Kidney tubule cell (primary cell): ENCODE measurements at places on chromosomes 13 and 19.

- peak; percentile 85 for DNase-seq
Observed at GRCh38 chr19:36973021-36973843, 57.1 kb downstream of the ZNF568 start.

DNA sequence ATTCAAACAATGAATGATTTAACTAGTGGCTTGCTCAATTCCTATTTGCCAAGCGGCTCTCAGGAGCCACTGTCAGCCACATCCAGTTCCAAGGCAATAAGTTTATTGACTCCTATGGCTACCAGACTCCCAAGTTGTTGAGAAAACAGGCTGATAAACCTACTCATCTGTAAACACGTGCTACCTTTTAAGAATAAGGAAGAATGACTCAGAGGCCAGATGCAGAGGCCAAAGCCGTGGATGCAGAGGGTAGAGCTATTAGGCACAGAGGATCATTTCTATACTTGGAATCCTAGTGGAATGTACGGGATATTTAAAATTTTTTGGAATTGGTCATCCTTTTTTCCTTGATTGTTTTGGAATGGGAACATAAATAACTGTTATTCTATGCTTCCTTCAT is 1921.1 kb downstream of the OLFM4 start:
- no peak for DNase-seq

- DNase-seq: peak; percentile 57
Observed at GRCh38 chr19:23817519-23817918, 58.8 kb upstream of the ZNF681 start.

DNA sequence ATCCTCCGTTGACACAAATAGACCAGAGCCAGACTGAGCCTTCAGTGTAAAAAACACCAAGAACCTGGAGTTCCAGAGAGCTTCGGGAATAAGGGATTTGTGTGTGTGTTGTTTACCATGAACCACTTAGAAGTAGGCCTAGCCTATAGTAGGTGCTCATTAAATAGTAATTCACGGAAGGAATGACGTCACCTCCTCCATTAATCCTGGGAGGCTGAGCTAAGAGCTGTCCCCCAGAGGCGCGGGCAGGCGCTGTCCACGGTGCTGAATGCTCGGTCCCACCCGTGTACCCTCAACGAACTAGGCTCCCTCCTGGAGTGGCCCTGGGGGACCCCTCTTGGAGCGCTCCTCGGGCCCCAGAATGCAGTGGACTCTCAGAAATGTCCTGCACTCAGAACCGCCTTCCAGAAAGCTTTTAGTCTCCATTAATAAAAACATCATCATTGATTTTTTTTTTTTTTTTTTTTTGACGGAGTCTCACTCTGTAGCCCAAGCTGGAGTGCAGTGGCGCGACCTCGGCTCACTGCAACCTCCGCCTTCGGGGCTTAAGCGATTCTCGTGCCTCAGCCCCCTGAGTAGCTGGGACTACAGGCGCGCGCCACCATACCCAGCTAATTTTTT is 6.5 kb downstream of the UNC13A start:
- peak; percentile 21 for DNase-seq

DNA sequence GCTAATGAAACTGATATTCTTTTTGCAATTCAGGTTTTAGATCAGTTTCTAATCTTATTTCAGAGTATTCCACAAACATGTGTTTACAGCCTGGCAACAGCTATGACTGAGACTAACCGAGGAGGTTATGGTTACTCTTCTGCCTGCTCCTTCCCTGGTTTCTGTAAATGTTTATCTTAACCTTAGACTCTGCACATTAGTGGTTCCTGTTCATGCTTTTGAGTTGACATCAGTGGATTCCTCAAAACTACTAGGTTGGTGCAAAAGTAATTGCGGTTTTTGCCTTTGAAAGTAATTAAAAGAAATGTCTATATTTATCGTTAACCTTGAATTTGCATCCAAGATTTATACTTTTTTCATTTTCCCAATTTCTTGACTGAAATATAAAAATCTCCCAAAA is 237.0 kb upstream of the TSHZ3 start:
- peak; percentile 46 for DNase-seq

GRCh38 chr13:98485561-98485960 is 91.3 kb downstream of the STK24 start:
- no peak for DNase-seq

DNA sequence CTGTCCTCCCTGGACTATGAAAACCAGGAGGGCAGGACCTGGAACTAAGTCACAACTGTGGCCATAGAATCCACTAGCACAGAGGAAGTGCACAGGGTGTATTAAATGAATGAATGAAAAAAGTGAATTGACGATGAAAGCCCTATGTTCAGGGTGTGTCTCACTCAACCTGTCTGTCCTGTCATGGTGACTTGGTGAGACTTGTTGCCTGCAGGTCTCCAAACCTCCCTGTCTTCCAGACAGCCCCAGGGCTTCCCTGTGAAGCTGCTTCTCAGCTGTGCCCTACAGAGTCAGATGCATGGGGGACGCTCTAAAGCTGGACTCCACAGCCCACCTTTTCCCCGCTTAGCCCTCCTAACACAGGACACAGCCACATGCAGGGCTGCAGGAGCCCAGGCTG is 4.8 kb upstream of the IGFL1 start:
- DNase-seq: no peak

GRCh38 chr19:43700395-43701000 is 15.4 kb upstream of the IRGC start:
- no peak for DNase-seq

- no peak for DNase-seq
Observed at GRCh38 chr13:21018220-21018619, 43.2 kb downstream of the LATS2 start.

DNA sequence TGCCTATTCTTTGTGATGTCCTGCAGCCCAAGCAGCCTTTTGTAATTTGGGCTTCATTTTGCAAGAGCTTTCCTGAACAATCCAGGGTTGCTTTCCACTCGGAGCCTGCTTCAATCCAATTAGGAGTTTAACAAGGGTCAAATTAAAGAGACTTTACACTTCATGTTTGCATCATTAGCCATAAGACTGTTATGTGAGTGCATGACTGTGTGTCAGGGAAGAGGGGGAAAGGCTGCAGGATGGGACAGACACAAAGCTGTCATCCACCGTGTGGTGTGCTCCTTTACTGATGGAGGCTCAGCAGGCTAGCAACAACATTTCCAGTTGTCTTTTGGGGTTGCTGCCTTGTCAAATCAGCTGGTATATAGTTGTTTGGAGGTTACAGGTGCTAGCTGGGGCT is 23.7 kb upstream of the MAB21L1 start:
- DNase-seq: no peak

DNA sequence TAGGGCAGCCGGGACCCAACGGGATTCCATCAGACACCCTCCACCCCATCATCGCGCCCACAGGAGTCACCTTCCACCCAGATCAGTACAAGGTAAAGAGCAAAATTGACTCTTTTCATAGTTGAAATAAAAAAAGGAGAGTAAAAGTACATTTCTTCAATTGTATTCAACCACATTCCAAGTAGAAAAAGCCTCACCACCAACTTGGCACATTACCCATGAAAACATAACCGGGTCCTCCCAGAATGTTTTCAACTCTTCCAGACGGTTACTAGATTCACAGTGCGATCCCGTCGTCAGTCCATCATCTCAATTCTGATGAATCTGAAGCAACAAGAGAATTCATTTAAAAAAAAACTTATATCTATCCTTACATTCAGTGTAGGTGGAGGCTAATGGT is 125.2 kb downstream of the RAB20 start:
- no peak for DNase-seq

- peak; percentile 95 for DNase-seq
Observed at GRCh38 chr13:34748596-34748995, 193.5 kb upstream of the NBEA start.

- peak; percentile 76 for DNase-seq
Observed at GRCh38 chr13:51557875-51558612, 26.2 kb upstream of the WDFY2 start.

DNA sequence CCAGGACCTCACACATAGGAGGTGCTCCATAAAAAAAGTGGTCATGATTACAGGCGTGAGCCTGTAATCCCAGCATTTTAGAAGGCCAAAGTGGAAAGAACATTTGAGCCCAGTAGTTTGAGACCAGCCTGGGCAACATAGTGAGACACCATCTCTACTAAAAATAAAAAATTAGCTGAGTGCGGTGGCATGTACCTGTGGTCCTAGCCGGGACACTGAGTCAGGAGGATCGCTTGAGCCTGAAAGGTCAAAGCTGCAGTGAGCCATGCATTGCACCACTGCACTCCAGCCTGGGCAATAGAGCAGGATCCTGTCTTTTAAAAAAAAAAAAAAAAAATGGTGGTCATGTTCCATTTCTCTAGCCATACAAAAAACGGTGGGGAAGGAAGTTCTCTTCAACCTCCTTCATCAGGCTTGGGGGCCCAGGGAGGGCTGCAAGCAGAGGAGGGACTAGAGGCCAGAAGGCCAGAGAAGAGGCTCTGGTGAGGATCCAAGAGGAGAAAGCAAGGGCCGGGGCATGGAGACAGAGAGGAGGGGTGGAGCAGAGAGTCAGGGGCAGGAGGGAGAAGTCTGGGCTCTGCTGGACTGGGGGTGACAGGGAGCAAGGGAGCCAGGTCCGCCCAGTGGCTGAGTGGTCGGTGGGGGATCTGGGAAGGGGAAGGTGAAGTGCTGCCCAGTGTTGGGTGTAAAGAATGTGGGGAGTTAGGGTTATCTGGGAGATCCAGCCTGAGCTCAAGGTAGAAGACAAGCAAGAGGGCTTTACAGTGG is 8.9 kb downstream of the KASH5 start:
- DNase-seq: no peak

- DNase-seq: peak; percentile 7
Observed at GRCh38 chr13:33958964-33959363, 141.0 kb downstream of the RFC3 start.

GRCh38 chr19:35558400-35559280 is 4.8 kb downstream of the ATP4A start:
- DNase-seq: no peak

- DNase-seq: no peak
Observed at GRCh38 chr19:39196320-39196719, 444 bp upstream of the NCCRP1 start.

- DNase-seq: no peak
Observed at GRCh38 chr13:104170980-104171555, 1104.9 kb upstream of the SLC10A2 start.

GRCh38 chr19:718991-719512 is 10.3 kb downstream of the PALM start:
- DNase-seq: no peak

DNA sequence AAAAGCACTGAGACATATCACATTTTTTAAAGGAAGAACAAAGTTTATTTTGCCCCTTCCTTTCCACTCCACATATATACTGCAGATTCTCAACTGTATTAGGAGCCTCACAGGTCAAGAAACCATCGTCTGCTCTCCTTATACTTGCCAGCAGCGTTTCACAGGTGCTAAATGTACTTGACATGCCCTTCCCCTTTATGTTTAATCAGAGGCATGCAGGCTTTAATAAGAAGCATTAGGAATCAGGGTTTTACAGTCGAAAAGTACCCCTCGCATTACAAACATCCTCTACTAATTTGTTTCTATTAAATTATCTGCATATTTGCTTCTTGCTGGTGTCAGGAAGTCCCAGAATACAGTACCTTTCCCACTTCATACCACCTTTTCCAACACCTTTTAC is 3.7 kb upstream of the RAP2A start:
- DNase-seq: no peak

DNA sequence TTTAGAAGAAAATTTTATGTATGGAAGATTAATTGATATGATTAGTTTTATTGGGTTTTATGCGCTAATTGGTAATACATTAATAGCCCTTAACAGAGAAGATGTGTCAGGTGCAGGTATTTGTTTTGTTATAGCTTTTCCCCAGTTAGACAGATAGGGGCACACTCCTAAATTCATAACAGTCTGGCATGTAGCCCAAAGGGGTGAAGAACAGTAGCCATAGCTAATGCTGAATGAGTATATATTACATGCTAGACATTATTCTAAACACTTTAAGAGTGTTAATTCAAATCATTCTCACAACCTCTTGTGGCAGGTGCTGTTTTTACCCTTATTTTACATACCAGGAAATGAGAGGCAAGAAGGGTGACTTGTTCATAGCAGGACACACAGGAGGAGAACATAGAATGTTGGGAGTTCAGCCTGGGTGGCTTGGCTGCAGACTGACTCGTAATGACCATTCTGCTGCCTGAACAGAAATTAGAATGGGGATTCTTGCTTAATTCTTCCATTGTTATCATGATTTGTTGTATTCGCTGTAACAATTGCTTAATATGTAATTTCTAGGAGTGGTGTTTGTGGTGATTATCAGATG is 20.1 kb downstream of the PCCA start:
- peak; percentile 68 for DNase-seq

- no peak for DNase-seq
Observed at GRCh38 chr13:112062571-112063570, 4.1 kb upstream of the SOX1 start.

GRCh38 chr13:113535381-113535781 is 44.9 kb upstream of the DCUN1D2 start:
- no peak for DNase-seq

- peak; percentile 14 for DNase-seq
Observed at GRCh38 chr19:24065243-24065642, 21.7 kb upstream of the ZNF254 start.

- DNase-seq: no peak
Observed at GRCh38 chr13:47415048-47415447, 518.2 kb upstream of the HTR2A start.

- no peak for DNase-seq
Observed at GRCh38 chr13:111516712-111517640, 196.5 kb downstream of the TEX29 start.

- peak; percentile 42 for DNase-seq
Observed at GRCh38 chr19:955803-956765, 28.1 kb upstream of the WDR18 start.
